ENCODE measurements at places on chromosomes 5 and 9. TPM values are rescaled to one million over a fixed set of nuclear protein-coding genes. Genes with fewer than 3 reads are reported as not detected.

- DNase-seq: no peak
Observed at GRCh38 chr9:84701801-84702200, 32.3 kb downstream of the NTRK2 start.

DNA sequence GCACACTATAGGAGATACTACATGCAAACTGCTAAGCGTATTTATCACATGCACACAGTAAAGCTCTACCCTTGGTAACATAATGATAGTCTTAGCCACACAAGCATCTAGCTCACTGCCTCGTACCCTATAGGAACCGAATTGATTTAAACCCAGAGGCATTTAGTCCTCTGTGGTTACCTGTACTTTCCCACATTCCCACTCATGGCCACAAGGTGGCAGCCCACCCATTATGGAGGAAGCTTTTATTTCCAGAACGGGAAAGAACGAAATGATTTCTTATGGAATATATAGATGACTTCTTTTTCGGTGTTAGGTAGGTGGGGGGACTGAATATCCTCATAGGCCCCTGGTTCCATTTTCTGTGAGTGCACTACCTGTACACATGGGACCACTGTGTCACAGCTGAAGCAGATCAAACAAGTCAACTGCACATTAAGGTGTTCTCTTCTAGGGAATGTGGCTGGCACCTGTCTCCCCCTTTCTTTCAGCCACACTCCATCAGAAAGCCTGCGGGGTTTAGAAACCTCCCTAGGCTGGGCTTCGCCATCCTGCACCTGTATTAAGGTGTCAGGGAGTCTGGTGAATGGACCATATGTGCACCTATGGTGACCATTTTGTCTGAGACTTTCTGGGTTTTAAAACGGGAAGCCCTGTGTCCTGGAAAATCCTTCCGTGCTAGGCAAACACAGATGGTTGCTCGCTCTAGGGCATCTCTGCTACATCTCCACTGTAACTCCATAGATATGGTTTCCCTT is 313.2 kb downstream of the SLIT3 start:
- DNase-seq: peak; percentile 67

DNA sequence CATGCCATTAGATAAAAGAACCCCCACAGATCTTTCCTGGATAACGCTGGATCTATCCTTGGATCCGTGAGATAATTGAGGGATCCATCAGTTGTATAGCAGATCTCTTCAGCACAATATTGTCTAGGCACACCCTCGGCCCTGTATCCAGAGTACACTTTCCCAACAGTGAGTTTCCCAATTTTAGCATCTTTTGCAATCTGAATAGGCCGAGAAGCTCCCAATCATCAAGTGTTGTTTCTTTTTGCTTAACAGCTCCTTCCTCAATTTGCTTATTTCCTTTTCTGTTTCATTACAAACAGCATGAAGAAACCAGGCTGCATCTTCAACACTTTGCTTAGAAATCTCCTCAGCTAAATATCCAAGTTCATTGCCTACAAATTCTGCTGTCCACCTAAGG is 4.4 kb upstream of the SPTLC1 start:
- DNase-seq: no peak

DNA sequence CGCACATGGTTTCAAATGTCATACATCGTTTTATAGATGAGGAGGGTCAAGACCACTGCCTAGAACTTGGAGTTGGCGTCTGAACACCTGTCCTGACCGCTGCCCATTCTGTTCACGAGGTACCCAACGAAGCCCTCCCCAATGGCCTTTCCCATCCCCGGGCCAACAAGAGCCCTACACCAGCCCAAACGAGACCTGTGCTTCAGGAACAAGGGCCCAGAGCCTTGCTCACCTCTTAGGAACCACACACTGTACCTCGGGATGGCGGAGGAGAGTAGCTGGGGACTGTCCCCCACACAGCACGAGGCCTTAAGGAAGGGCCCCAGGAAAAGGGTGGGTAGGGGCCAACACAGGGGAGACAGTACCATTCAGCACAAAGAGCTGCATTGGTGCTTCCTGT is 3.0 kb downstream of the SURF6 start:
- no peak for DNase-seq

Gene C5orf63
- 11.0 TPM for polyA plus RNA-seq

Gene FYB1
- 4.3 TPM for polyA plus RNA-seq

Data from right renal pelvis (tissue), 4 donors.